ENCODE measurements at places on chromosomes 1 and 21.
A peak's percentile ranks its signal among the peaks of the same experiment; 100 is the strongest.

DNA sequence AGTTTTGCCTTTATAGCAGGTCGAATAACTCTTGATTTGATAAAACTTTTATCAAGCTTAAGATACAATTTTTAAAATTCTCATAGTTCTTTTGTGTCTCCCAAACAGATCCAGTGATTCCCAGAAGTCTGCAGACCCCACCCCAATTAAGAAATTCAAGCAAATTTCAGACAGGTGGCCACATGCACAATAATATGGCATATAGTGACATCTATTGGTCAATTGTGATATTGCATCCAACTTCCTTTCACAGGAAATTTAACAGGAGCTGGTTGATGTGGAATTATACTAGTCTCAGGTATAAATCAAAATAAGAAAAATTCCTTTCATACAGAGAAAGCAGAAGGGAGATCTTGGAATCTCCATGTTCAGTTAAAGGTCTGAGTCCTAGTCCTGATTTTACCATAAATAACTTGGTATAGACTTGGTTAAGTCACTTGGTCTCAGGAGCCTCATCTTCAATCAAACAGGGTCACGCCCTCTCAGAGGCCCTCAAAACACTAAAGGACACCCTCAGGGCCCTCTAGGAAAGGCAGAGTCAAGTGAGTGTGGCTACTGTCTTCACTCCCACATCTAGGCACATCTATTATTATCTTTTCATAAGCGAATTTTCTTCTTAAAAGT is 24.1 kb downstream of the PIGM start:
- no peak for DNase-seq

DNA sequence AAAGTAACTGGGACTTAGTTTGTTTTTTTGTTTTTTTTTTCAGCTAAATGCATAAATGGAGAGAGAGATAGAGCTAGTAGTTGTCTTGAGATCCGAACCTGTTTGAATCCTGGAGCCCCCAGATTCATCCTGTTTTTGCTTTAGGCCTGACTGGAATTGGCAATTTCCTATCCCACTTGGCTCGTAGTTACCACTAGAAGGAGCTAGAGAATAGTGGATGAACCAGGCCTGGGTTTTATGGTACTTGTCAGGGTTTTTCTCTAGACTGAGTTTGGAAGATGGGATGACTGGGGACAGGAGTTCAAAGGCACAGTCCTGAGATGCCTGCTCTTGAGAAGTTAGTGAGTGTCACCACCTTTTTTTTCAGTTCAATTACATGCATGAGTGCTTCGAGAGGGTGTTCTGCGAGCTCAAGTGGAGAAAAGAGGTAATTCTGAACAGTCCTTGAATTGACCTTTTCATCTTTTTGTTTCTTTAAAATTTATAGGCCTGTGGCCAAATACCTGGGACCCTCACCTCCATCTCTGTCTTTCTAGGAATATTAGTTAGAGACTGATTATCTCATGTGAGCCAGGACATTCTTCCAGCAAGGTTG is 23.4 kb downstream of the CELF3 start:
- DNase-seq = no peak

DNA sequence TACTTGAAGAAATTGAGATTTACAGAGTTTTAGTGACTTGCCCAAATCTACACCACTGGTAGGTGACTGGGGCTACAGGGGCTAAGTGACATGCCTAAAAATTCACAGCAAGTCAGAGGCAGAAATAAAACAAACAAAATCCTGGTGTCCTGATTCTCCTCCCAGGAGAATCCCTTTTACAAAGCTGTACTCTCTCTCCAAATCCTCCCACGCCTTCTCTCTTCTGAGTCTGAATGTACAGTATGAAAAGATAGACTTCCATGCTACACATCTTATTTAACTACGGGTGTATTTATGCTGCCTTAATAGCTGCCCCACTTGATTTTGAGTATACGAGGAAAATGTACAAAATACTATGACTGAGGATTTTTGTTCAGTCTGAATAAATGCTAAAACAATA is 65.4 kb downstream of the SGIP1 start:
- DNase-seq = no peak

DNA sequence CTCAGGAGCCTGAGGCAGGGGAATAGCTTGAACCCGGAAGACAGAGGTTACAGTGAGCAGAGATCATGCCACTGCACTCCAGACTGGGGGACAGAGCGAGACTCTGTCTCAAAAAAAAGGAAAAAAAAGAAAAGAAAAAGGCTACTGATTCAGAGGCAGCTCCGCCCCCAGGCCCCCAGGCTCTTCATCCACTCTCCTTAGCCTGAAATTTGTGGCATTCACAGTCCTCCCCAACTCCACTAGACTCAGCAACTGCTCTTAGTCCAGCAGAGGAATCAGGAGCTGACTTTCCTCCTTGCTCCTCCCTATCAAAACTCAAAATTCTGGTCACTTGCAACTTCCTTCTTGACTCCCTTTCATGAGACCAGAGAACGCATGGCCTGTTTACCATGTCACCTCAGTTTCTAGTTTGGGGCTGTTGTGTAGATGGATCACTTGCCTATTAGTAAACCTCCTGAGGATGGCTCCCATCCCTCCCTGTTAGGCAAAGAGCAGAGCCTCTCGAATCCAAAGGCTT is 27.1 kb downstream of the PCAT6 start:
- DNase-seq = no peak

GRCh38 chr1:33370827-33371226 is 49.9 kb upstream of the A3GALT2 start:
- no peak for DNase-seq

DNA sequence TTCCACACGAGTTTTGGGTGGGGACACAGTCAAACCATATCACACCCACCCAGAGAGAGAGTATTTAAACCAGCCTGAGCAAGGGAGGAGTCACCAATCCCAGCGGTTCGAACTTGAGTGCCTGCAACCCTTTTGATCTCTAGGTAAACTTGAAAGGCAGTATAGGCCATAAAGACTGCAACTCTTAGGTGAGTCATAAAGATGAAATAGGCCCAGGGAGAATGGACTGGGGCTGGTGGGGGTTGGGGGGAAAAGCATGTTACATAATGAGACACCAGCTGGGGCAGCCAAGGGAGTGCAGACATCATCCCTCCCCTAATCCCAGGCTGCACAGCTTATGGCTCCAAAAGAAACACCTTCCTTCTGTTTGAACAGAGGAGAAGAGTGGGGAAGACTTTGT is 99.8 kb upstream of the LHX8 start:
- DNase-seq = no peak

DNA sequence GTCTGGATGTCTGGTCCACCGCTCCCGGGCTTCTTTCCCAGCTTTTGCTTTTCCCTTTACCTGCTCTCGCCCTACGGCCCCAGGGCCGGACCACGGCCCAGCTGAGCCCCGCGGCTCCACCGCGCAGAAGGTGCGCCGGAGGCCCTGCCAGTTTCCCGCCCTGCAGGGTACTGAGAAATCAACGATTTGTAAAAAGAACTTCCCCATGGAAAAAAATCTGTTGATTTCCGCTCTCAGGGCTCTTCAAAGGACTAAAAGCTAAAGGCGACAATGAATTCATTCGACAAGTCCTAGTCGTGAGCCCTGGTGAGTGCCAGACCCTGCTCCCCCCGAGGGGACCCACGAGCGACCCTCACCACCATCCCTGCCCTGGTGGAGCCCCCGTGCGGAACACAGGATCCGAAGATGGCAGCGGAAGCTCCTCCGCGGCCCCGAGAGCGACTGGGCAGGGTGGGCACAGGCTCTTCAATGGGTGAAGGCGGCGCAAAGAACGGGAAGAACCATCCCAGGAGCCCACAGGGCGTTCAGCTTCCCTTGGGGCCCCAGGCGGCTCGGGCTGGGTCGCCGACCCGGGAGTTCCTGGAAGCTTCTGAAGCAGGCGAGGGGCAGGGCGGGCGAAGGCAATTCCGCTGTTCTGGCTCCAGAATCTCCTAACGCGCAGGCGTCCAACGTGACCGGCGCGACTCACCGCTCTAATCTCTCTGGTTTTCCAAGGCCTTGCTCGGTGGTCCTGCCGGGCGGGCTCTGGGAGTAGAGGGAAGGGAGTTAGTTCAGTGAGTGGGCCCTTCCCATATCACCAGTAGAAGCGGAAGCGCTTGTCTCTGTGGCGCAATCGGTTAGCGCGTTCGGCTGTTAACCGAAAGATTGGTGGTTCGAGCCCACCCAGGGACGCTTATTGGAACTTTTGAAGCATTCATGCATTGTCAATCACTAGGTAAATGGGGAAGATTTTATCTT is 6.6 kb upstream of the RNU1-2 start:
- DNase-seq = peak; percentile 27

DNA sequence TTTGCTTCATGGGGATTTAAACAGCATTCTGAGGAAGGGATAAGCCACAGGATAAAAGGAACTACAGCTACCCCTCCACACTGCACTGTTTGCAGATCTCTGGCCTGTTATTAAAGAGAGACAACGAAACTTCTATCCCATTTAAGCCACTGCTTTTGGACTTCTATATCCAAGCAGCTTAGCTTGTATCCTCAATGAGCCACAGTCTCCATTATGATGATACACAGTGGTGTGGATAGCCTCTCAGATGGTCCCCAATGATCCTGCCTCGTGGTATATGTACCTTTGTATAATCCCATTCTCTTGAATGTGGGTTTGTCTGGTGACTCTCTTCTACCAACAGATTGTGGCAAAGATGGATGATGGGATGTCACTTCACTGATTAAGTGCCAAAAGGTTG is 36.0 kb upstream of the MARK1 start:
- no peak for DNase-seq

GRCh38 chr1:12040457-12041051 is 21.3 kb downstream of the MIIP start:
- DNase-seq = peak; percentile 67

DNA sequence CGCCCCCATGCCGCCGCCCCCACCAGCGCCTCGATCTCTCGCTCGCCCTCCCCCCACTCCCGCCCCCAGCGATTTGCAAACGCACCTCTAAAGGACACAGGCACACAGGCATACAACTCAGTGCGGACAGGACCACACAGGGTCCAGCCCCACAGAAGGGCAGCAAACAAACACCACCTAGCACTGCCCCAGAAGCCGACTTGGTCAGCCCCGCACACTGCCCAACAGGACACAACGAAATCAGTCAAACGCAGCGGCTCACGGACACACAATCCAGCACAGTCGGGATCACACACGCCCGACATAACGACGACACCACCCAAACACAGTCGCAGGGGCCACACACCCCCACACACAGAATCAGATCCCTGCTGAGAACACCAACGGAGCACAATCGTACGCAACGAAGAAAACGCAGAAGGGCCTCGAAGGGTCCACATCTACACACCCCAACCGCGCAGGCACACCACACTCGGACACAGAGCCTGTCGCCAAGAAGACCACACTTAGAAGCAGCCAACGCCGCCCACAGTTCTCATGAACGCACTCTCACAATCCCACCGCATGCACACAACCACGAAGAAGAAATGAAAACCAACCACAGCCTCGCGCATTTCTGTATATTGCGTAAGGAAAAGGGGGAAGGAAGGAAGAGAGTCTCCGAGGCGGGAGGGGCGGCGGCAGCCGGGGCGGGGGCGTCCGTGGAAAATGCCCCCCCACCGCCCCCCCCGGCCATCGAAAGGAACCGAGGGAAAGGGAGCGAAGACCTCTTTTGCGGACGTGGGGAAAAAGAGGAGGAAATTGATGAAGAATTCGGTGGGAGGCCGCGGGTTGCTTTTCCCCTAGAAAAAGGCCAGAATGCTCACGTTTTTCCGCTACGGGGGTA is 481 bp downstream of the TAL1 start:
- no peak for DNase-seq

GRCh38 chr1:242426271-242426905 is 98.1 kb downstream of the PLD5 start:
- DNase-seq = no peak

DNA sequence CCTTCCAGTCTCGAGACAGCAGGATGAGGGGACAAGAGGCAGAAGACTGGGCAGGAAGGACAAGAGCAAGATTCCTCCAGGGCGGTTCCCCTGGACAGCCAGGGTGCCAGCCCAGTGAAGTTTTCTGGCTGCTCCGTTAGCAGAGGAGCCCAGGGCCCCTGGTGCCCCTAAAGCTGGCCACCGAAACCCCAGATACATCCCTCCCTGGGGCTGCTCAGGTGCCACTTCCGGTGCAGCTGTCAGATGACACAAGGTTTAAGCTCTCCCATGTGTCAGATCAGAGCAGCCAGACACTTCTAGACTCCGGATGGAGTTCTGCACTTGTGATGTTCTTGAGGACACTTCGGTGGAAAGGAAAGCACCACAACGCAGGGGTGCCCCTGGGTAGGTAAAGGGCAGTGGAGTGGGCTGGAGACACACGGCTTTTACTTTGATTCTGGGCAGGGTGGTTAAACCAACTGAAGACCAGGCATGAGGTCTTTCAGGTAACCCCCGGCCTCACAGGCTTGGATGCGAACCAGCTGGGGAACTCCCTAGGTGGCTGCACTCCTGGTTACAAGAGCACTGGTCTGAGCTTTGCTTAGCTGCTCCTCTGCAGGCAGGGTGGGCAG is 85.7 kb downstream of the ITPKB start:
- DNase-seq = no peak

DNA sequence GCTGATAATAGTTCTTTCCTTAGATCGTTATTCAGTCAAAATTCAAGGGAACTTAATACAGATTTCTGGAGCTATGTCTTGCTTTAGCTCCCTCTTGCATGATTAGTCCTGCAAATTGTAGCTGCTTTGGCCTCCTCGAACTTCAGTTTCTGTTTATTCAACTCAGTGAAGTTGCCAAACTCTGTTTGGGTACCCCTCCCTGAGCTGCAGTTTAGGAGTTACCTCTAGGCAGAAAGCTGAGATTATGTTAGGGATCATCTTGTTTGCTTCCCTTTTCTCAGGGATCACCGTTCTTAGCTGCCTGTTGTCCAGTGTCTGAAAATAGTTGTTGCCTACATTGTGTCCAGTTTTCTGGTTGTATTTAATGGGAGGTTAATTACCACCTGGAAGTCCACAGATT is 43.5 kb downstream of the SNX27 start:
- DNase-seq = no peak

GRCh38 chr1:108732398-108732797 is 14.1 kb upstream of the STXBP3 start:
- DNase-seq = no peak

DNA sequence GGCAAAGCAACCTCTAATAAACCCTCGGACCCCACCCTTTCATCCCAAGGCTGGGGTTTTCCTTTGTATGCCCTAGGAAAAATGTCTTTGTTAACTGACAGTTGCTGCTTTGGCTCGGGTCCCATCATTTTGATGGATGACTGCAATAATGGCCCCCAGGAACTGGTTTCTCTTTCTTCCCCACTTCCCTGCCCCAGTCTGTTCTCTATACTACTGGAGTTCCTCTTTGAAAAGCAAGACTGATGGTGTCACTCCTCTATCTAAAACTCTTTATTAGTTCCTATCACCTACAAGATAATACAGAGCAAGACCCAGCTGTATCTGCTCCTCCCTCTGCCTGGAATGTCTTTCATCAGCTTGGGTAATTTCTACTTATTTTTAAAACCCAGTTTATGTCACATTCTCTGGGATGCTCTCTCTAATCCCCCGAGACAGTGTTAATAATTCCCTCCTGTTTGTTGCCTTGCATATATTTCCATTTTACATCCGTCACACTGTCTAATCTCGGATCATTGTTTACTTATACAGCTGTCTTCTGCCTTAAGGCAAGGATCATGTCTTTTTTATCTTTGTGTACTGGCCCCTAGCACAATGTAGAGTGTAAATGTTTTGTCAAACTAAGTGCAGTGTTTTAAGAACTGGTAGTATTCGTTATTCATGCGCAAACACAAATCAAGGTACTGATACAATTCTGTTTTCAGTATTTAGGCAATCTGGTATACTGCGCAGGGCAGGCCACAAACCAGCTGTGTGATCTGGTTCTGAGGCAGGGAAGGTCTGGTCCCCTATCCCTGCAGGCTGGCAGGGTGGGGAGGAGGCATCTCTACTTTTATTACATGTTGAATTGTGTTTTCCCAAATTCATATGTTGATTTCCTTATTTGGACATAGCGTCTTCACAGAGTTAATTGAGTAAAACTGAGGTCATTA is 16.1 kb downstream of the SLAMF1 start:
- no peak for DNase-seq

GRCh38 chr1:235105051-235106043 is 23.3 kb downstream of the TOMM20 start:
- DNase-seq = no peak

All from AG09309 (cell line).